H9 (cell line): ENCODE measurements at places on chromosomes 16 and 17. TPM values are rescaled to one million over a fixed set of nuclear protein-coding genes. Genes with fewer than 3 reads are reported as not detected.

- DNase-seq: no peak
These were observed 50.1 kb upstream of the ATP2A3 start for GRCh38 chr17:4014148-4014927.

- no peak for DNase-seq
These were observed 37.4 kb upstream of the NDRG4 start for GRCh38 chr16:58462499-58462996.

DNA sequence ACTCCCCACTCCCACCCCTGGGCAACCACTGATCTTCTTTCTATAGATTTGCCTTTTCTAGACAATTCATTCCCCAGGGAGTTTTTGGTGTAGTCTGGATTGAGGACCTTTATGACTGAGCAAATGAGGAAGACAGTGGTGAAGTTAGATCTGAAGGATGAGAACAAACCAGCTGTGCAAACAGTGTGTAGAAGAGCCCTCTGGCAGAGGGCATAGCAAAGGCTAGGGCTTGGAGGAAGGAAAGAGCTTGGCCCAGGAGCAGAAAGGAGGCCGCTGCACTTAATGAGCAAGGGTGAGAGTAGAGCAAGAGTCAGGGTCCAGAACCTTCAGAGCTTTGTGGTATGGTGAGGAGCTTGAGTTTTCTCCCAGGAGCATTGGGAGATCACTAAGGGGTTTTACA lies 352.7 kb downstream of the CA10 start:
- DNase-seq: no peak

The PTX4 gene
- 0.20 TPM in 1 of 2 replicates, not detected in the other for total RNA-seq

DNA sequence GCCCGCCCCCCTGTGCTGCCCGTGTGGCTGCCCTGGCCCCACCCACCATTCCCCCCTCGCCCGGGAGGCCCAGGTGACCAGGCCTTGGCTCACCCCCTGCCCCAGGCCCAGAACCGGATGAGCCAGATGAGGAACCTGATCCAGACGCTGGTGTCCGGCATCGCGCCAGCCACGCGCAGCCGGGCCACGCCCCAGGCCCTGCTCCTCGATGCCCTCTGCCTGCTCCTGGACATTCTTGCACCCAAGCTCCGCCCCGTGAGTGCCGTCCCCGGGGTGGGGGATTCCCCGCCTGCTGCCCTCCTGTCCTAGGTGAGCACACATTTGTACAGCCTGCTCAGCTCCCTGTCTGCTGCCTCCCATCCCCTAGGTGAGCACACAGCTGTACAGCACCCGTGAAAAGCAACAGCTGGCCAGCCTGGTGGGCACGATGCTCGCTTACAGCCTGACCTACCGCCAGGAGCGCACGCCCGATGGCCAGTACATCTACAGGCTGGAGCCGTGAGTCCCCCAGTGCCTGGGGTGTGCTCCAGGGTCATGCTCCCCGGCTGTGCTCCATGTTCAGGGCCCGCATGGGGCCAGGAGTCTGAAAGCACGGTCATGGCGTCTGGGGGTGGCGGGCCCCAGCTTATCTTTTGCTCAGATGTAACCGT lies 4.8 kb downstream of the GNG13 start:
- DNase-seq: no peak

The CD300H gene
- not detected in 2 replicates for total RNA-seq

DNA sequence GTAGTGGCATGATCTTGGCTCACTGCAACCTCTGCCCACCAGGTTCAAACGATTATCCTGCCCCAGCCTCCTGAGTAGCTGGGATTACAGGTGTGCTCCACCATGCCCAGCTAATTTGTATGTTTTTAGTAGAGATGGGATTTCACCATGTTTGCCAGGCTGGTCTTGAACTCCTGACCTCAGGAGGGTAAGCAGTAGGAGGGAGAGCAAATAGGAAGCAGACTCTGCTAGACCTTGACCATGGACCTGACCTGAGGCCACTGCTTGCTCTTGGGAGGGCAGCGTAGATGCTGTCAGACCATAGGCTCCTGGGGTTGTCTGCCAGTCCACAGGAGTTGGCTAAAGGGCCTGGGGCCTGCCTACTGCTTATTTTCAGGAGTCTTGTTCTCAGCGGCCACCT lies 28.6 kb downstream of the AKAP1 start:
- no peak for DNase-seq

The EME1 gene
- 15.1 and 16.5 TPM in 2 replicates for total RNA-seq

The TSR3 gene
- total RNA-seq: 58.8 and 65.0 TPM in 2 replicates

The KRT31 gene
- not detected in 2 replicates for total RNA-seq

The TMED6 gene
- 0.31 TPM in 1 of 2 replicates, not detected in the other for total RNA-seq

GRCh38 chr17:74521701-74522201 lies 9.5 kb downstream of the CD300LB start:
- no peak for DNase-seq

The QRICH2 gene
- 2.2 and 3.2 TPM in 2 replicates for total RNA-seq

- no peak for DNase-seq
These were observed 32.2 kb upstream of the SSTR5 start for GRCh38 chr16:1040346-1040745.

- no peak for DNase-seq
These were observed 125.9 kb upstream of the HS3ST3A1 start for GRCh38 chr17:13727441-13728171.

The MAF gene
- total RNA-seq: 4.9 and 5.1 TPM in 2 replicates

DNA sequence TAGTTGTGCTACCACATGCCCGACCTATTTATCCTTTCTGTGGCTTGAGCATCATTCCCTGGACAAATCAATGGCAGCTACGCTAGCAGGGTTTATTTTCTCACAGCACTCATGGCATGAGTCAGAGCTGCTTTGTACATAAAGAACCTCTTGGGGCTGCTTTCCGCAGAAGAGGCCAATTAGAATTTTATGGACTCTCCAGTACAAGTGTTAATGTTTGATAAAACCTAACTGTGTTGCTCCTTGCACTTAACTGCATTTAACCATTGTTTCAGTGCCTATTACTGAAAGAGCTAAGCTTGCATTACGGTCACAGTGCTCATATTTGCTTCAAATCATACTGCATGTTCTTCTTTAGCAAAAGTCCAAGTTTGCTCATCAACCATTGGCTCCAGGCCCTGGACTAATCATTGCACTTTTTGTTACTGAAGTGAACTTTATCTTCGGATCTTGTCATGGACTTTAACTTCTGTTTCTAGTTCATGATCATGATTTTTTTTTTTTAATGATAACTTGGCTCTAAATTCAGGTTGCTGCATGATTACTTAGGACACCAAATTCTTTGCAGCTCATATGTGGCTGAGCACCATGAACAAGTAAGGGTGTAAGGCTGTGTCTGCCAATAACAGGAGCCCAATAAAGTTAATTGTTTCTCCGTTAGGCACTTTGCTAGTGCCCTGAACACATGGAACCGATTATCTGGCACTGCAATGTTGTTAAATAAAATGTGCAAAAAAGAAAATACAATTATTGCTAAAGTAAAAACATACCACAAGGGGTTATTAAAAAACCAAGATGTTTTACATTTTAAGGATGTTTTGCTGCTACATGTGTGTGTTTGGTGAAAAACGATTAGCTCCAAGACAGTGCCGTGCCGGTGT lies 492.2 kb downstream of the KCNJ2 start:
- DNase-seq: no peak

- no peak for DNase-seq
These were observed 40.9 kb downstream of the PIK3R5 start for GRCh38 chr17:8924595-8924994.

The MSLN gene
- 0.22 and 0.31 TPM in 2 replicates for total RNA-seq

- no peak for DNase-seq
These were observed 6.9 kb downstream of the ACAP1 start for GRCh38 chr17:7343250-7343649.

The FOXL1 gene
- 0.09 and 0.18 TPM in 2 replicates for total RNA-seq

DNA sequence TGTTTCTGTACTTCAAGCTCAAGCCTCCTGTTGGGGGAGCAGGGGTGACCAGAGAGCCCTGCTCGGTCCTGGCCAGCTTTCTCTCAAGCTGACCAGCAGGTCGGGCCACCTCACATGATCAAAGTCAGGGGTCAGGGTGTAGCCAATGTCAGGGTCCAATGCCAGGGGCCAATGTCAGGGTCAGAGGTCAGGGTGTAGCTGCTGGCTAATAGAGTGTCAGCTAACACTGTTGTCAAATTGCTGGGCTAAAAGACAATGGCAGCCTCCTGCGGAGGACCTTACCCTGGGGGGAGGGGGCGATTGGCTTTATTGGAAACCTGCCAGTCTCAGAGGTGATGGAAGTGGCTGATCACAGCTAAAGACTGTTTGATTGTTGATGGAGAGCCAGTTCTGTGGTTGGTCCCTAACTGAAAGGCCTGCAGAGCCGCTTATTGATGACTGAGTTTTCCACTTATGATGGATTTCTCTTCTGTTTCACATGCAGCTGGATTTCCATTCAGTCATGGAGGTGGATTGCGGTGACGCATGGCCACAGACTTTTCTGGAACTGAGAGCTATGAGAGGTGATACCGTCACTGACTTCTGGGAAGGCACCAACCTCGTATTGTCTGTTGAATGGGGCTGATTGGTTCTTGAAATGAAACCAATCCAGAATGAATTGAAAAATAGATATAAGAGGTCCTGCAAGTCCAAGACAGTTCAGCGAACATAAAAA lies 97.4 kb upstream of the ZFHX3 start:
- DNase-seq: no peak

The SAT2 gene
- 72.1 and 77.6 TPM in 2 replicates for total RNA-seq

The CES3 gene
- 3.4 and 3.7 TPM in 2 replicates for total RNA-seq

The SKAP1 gene
- total RNA-seq: not detected in 2 replicates

DNA sequence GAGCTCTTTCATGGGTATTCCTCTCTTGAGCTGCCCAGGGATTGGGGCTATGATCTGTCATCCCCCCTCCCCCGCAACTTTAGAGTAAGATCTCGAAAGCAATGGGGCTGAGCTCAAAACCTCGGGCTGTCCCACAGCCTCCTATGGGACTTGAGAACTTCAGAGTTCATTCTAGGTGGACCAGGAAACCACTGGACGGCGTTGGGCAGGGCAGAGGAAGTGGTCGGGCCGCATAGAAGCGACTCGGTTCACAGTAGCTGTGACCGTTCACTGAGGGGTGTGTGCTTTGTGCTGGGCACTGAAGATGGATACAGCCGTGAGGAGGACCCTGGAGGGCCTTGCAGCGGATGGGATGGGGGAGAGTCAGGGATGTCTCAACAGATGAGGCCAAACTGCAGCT lies 292.0 kb downstream of the CPPED1 start:
- DNase-seq: no peak

GRCh38 chr17:68704871-68705713 lies 103.9 kb upstream of the FAM20A start:
- DNase-seq: no peak

- DNase-seq: no peak
These were observed 45.9 kb upstream of the MED13 start for GRCh38 chr17:62110923-62111484.

- DNase-seq: peak; percentile 92
These were observed 23.9 kb downstream of the ZNF213 start for GRCh38 chr16:3158510-3159314.

DNA sequence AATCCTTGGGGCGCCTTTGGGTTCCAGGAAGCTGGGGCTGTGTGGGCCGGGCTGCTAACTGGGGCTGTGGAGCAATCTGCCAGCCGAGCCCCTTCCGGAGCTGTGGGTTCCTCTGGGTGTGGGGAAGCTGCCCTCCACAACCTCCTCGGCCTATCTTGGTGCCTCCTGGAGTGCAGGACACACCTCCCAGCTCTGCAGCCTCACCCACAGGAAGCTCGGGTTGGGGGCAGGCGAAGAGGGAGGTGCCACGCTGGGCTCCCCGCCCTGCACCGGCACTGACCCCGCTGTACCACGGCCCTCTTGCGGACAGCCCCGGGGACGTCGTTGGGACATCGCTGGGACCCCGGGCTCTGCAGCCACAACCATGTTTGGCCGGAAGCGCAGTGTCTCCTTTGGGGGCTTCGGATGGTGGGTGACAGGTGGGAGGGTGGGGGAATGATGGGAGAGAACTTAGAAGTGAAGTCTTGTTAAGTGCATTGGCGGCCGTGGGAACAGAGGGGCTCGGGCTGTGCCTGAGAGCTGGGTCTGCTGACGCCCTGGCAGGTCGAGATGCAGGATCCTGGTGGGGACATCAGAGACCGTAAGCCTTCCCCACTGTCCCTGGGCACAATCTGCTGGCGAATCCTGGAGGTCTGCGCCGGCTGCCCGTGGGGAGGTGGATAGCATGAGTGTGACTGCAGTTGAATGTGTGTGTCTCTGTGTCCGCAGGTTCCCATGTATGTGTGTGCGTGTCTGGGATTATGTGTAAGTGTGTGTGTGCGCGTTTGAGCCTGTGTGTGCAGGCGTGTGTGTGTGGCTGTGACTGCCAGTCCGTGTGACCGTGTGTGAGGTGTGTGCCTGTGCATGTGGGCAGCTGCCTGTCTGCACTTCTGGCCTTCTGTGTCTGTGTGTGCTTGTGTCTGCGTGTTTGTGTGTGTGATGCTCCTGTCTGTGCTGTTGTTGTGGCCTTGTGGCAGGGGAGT lies at the start of gene RAP1GAP2:
Gene RAP1GAP2 (plus strand): TSS at position 275 of the 962 bp plus-strand sequence. CDS start 90 bp downstream, at position 365.
- DNase-seq: no peak

GRCh38 chr16:19625039-19625438 lies 69.5 kb downstream of the VPS35L start:
- DNase-seq: no peak

DNA sequence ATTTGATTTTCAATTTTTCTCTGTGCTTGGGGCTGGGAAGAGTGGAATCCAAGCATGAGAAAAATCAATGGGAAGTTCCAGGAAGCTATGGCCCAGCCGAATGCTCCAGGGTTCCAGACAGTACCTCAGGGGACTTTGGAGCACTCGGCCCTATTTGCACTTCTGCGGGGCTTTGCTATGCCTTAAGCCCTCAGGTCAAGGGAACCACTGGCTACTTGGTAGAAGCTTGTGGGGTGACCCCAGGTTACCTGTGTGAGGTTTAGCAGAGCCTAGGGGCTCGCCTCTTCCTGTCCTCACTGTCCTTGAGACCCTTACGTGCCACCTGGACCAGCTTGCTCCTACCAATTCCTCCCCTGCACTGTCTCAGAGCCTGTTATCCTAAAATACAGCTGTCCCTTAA lies 121.3 kb downstream of the MGAT5B start:
- DNase-seq: no peak

GRCh38 chr17:60695960-60696359 lies 18.3 kb downstream of the BCAS3 start:
- DNase-seq: no peak

GRCh38 chr17:41592601-41593305 lies 6.1 kb upstream of the KRT14 start:
- DNase-seq: no peak

GRCh38 chr16:30076276-30076791 lies 540 bp downstream of the PPP4C start:
- no peak for DNase-seq

The KRTAP9-2 gene
- total RNA-seq: not detected in 2 replicates

DNA sequence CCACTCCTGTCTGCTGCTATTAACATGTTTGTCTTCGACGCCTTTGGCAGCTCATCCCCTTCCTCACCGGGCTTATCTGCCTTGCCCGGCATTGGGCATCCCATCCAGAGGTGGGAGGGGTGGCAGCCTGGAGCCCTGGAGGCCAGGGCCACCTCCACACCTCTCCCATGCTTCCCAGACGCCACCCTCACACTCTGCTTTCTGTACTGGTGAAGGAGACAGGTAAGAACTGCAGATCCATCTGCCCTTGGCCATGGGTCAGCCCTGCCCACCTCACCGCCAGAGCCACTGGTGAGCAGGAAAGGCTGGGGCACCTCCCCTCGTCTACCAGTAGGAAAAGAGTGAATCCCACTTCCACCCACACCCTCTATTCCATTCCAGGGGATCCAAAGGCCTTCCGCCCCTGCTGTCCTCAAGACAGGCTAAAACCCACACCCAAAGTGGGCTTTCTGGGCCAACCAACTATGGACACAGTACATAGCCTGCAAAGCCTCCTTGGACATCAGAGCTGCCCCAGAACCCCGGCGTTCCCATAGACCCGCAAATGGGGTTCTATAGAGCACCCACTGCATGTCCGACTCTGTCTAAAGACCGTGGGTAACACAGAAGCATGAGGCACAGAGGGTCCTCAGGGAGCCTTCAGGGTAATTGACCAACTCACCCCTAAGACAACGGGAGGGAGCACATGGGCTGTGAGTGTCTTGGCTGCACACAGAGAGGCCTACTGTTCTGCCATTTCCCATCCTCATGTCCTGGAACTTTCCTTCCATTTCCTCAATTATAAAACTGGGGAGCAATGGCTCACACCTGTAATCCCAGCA lies 23.4 kb upstream of the RBFOX3 start:
- DNase-seq: peak; percentile 22
